ENCODE measurements at places on chromosomes 6 and 20.

DNA sequence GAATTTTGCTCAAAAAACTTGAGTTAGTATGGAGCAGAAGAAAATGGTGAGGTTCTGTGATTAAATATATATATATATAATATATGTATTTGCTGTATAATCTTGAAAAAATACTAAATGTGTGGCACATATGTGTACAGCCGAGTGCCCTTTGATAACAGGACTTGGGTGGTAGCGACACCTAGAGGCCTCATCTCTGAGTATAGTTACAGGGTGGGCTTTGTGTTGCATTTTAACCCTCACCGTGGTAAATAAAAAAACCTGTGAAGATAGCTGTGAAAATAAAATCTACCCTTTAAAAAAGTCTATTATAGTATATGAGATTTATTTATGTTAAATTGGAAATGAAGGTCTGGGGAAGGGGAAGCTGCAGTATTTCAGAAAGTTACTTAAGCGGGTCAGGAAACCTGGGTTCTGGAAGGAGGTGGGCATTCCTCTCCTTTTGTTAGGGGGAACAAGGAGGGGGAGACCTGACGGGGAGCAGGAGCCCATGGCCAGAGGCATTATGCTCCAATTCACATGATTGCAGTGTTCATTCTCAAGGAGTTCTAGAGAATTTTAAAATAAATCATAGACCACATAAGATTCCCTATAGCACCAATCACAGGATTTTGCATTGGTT, 82.7 kb downstream of the SH3BGRL2 start:
- peak; percentile 29 for DNase-seq

GRCh38 chr6:132865829-132866228, 51.5 kb downstream of the RPS12 start:
- DNase-seq: no peak

- DNase-seq: no peak
Observed at GRCh38 chr6:15575357-15576033, 87.3 kb downstream of the DTNBP1 start.

DNA sequence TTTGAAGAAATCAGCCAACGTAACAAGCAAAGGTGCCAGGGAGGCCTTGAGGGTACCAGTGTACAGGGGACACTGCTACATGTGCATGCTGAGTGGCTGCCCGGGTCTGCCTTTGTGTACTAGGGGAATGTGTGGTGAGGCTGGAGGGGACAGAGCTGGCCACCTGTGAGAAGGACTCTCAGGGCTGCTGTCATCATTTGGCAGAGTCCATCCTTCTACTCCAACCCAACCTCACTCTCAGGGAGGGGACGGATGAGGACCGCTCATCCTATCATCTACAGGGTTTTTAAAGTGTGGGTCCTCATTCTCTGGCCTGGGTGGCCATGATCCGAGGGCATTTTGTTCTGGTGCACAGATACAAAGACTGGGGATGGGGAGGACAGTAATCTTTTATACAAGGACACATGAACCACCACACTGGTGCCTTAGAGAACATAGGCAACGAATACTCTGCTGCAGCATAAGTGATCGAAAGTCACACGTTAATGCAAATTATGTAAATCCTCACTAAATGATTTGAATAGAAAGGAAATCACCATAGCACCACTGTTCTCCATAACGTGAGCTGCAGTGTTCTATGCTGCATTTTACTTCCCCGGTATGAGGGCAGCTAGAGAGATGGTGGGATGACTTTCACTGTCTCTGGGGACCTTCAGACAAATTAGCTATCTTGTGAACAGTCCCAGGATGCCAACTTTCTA, 181.4 kb downstream of the GMPR start:
- no peak for DNase-seq

DNA sequence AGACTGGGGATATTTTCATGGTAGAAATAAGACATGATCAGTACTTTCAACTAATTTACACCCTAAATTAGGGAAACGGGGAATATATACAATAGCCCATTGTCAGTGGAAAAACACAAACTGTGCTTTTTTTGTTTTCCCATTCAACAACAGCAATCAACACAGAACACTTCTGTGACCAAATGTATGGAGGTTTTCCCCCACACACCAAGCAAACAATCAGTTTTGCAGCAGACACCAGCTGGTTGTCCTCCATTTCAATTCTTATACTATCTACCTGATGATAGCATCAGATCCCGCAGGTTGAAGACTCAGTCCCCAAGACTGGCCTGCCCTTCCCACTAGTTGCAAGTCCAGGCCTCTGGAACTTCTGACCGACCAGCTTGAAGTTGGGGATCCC, 4.5 kb downstream of the HINT3 start:
- DNase-seq: no peak

DNA sequence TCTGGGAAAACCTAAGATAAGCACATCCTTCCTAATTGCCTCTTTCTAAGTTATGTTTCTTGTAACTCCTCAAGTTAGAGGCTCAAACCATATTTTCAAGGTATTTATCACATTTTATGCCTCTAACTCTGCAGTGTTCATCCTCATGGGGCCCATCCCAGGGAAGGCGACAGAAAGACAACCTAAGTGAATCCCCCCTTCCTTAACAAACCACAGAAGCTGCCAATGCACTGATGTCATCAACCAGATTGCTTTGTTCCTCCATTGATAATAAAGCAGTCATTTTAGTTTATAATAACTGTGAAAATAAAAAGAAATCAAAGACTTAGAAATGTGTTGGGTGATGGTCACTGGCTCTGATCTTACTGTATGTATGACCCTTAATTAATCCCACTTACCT, 119.5 kb upstream of the TCF21 start:
- DNase-seq: no peak

GRCh38 chr6:147621961-147622360, 113.5 kb downstream of the SAMD5 start:
- no peak for DNase-seq

DNA sequence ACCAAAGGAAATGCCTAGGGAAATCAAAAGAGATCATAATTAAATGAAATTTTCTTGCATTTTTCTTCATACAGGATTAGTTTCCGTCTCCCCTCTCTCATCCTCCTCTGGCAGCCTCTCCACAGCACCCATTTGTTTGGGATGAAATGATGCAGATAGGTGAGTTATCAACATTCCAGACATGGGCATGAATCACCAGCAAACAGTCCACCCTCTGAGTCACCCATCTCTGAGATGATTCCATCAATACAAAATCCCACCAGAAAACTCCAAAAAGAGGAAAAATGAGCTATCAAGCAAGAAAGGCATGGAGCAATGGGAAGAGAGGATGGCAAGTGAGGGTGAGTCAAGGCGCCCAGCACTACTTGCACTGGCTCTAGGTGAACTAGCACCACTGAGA, 11.4 kb downstream of the MC3R start:
- no peak for DNase-seq

DNA sequence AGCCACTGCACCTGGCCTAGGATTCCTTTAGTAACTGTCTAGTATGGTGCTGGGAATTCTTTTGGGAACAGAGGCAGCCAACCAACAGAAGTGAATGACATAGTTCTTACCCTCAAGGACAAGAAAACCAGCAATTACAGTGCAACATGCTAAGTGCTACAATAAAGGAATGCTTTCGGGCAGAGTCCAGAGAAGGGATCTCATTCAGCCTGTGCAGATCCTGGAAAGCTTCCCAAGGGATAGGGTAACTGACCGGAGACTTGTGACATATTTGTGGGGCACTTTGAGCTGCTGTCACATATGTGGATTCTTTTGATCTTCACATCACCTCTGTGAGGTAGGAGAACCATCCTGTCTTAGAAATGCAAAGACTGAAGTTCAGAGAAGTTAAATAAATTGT, 46.8 kb downstream of the C6orf15 start:
- no peak for DNase-seq

GRCh38 chr6:99618649-99619408, 12.2 kb downstream of the PRDM13 start:
- no peak for DNase-seq

Measured in left renal pelvis (tissue), 4 donors.